ENCODE measurements at places on chromosomes 16 and 17. TPM values are rescaled to one million over a fixed set of nuclear protein-coding genes. Genes with fewer than 3 reads are reported as not detected.

DNA sequence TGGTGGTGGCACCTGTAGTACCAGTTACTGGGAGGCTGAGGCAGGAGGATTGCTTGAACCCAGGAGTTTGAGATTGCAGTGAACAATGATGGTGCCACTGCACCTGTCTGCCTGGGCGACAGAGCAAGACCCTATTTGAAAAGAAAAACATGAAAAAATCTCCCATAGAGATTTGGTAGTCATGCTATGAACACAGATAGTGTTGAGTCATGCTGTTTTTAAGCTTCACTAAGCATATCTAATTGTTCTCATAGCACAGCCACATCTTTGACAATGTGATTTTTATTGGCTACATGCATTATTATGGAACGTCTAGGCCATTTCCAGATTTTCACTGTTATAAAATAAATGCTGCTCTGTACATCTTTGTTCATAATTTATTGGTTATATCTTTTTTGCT, 6.0 kb downstream of the IL34 start:
- DNase-seq, result no peak

KNOP1 gene
- polyA plus RNA-seq, result 23.0 TPM

DNA sequence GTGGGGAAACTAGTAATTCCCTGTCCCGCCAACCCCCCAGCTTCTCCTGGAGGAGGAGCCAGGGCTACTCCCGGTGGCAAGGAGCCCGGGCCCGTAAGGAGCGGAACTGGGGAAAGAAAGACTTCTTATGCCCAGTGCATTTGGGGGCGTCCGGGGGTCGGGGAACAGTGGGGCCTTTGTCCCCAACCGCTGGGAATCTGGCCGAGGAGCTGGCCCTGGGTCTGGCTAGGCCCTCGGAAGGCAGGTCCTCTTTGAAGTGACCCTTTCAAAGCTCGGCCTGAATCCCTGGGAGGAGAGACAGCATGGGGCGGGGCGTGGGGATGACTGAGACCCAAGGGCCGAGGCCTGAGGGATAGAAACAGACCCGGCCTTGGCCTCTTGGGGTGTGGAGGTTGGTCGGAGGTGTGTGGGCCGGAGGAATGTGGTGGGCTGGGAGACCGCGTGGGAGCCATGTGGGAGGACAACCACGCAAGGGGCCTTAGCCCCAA, 6.0 kb downstream of the ARHGAP23 start:
- DNase-seq, result no peak

RHBDF2 gene
- 10.1 TPM for polyA plus RNA-seq

KATNIP gene
- polyA plus RNA-seq, result 9.0 TPM

Data from hindlimb muscle (tissue), 1 donor.